Activated naive CD4-positive, alpha-beta T cell treated with anti-CD3 and anti-CD28 coated beads, Interleukin-2, amount 50 U/mL, for 72 hours (primary cell): ENCODE measurements at places on chromosomes 6 and 20. TPM values are rescaled to one million over a fixed set of nuclear protein-coding genes. Genes with fewer than 3 reads are reported as not detected.

- DNase-seq = no peak
These were observed 99.9 kb upstream of the PMEPA1 start for GRCh38 chr20:57809661-57810172.

DNA sequence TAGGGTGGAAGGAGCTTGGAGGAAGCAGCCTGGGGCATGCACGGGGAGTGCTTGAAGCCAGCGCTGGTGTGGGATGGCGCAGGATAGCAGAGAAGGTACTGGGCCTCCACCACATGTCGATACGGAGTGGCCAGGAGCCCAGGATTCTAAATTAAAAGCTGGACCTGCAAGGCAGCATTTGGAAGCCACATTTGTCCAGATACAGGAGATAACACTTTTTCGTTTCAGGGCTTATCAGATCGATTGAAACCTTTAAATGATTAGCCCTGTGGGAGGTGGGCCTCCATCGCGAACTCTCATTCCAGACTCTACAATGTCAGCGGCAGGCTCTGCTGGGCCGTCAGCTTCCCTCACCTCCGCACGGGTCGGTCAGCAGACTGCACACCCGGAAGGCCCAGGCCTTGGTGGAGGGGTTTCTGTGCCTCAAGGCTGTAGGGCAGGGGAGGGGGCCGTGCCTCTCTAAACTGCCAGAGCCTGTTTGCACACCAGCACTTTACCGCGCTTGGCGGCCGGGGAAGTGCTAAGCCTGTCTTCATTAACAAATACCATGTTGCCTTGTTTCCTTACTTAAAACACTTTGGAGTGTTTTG is 17.9 kb downstream of the EDN3 start:
- DNase-seq = no peak

FAM110A gene
- total RNA-seq = 25.7 TPM

- DNase-seq = peak; percentile 28
These were observed 22.9 kb upstream of the JAG1 start for GRCh38 chr20:10696650-10697049.

DNA sequence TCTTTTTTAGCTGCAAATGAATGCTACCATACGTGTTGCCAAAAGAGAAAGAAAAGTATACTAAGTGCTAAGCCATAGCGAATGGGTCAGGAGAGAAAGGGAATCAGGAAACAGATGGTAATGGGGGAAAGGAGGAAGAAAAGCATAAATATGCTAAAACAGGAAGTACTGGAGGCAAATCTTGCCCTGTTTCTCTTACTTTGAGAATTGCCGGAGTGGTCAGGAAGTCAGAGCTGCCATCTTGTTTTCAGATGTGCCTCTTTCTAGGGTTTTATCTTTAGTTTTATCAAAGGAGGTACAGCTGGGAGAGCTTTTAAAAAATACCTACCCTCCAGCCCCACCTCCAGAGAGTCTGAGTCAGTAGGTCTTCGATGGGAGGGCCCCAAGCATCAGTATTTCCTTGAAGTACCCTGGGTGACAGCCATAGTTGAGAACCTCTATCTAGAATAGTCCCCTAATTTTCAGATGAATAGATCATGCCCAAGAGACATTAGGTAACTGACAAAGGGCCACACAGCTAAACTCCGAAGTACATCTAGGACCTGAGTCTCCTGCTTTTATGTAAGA is 193.3 kb downstream of the CLIC5 start:
- DNase-seq = no peak

DNA sequence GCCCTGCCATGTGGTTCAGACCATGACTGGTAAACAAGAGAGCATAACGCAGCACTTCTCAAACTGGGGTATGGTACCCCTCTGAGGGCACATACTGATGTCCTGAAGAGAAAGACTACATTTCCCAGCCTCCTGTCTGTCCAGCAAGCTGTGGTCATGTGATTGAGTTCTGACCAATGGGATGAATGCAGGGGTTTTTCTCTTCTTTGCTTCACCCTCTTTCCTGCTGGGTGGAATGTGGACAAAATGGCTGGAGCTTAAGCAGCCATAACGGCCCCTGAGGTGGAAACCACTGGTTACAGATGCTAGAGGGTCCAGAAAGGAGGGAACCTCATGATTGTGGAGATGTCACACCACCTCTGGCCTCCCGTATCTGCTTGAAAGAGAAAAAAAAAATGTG is 19.4 kb upstream of the KCNB1 start:
- no peak for DNase-seq

NHLRC1 gene
- total RNA-seq = not detected

GRCh38 chr6:22367346-22367745 is 70.5 kb upstream of the PRL start:
- DNase-seq = no peak

GRCh38 chr20:57526087-57526884 is 1.3 kb upstream of the CTCFL start:
- peak; percentile 36 for DNase-seq

- DNase-seq = no peak
These were observed 138.9 kb upstream of the NUP153 start for GRCh38 chr6:17845598-17845997.

- no peak for DNase-seq
These were observed 29.2 kb downstream of the RHAG start for GRCh38 chr6:49607391-49607982.

DNA sequence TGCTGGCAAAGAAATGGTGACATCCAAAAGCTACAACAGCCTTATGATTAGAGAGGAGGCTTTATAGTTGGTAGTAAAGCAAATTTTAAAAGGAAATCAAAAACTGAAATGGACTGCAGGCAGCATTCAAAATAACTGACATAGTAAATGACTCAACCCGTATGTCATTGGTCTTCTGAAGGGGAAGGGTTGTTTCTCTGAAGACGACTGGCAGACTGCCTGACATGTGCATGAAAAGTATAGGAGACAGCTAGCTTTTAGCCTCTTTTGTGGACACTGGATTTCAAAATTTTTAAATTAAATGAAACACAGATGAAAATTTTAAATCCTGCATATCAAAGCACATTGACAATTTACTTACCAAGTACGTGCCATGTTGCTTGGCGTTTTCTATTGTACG is 90.7 kb downstream of the TRMT6 start:
- no peak for DNase-seq

DNA sequence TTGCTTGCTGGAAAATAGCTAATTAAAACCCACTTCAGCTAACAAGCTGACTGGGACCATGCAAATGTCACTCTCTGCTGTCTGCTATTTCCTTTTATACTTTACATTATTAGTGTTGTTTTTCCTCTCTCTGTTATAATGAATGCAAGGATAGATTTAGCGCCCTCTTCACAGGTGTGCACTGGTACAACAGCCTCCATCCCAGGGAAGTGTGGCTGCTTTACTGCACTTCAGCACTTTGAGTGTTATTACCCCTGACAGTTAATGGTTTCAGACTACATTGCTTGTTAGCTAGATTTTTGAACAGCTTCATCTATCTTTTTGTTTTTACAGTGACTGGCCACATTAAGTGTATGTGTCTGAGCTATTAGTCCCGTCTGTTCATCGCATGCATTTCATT is 405.7 kb downstream of the RNF144B start:
- no peak for DNase-seq

SLC22A16 gene
- not detected for total RNA-seq

DNA sequence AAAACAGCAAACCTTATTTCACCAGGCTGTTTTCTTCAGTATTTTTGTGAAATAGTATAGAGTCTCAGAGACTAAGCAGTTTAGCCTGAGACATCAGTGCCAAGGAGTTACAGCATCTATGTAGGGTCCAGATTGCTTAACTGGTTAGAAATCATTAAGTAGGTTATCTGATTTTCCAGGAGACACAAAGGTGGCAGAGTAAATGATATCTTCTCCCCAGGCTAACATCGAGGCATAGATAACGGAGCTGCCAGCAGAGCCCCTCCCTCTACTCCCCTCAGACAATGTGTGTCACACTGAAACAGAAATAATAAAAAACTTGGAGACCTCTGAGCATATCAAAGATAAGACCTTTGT is 473.0 kb upstream of the CITED2 start:
- no peak for DNase-seq

TAAR6 gene
- total RNA-seq = not detected

DNA sequence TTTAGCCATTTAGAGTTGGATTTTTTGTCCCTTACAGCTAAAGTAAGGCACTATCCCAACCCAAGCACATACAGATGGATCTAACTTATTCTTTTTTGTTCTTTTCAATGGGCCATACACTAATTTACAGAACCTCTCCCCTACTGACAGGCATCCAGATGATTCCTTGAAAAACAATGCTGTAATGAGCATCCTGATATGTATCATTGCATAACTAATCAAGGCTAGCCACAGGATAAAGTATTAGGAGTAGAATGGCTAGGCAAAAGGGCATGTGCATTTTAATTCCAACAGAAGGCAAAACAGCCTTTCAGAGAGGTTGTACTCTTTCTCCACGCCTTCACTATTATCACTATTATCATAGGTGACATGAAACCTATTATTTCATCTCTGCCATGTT is 54.1 kb downstream of the ELOVL5 start:
- no peak for DNase-seq

- DNase-seq = no peak
These were observed 42.1 kb upstream of the SRF start for GRCh38 chr6:43128926-43129325.

PLAGL1 gene
- total RNA-seq = 11.0 TPM

ISM1 gene
- total RNA-seq = 0.31 TPM

- no peak for DNase-seq
These were observed 1027.4 kb upstream of the FLRT3 start for GRCh38 chr20:15364781-15365180.
